ENCODE measurements at places on chromosomes 2 and 18.

GRCh38 chr2:63628403-63628942, 39.7 kb downstream of the MDH1 start:
- DNase-seq, result no peak

GRCh38 chr2:203711399-203711798, 5.0 kb downstream of the CD28 start:
- DNase-seq, result no peak

DNA sequence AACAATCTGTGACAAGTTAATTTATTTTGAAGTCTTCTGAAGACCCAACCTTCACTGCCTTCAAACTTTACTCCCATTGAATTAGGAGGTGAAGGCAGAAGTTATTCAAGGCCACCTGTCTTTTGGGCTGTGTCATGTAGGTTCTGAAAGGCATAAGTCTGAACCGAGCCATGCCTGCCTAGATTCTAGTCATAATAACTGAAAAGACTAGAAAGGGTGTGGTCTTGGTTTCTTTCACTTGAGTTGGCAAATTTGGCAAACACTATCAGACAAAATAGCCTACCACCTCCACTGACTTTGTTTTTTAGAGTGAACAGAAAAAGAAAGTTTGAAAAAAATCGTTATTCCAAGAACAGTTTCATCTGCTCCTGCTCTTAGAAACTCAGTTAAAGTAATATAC, 38.4 kb downstream of the PPM1B start:
- DNase-seq, result no peak

GRCh38 chr2:42053791-42054701, 6.2 kb downstream of the PKDCC start:
- no peak for DNase-seq

GRCh38 chr2:202327858-202328257, 48.3 kb upstream of the BMPR2 start:
- no peak for DNase-seq

DNA sequence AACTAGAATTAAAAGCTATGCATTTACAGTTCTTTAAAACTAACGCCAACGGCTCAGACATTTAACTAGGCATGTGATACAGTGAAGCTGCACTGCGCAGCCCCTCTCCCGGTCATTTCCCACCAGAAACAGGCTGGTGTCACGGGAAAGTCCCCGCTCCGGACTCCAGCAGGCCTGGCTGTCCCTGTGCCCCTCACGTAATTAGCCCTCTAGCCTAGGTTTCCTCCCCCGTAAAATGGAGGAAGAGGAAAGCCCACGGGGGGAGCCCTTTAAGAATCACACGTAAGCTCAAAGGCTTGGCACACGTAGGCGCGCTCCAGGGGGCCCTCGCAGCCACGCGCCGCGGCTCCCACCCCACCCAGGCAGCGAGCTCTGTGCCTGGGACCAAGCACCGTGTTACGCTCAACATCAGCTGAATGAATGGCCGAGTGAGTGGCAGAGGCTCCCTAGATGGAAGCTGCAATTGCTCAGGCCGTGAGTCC, 48.0 kb downstream of the KCNIP3 start:
- DNase-seq, result no peak

DNA sequence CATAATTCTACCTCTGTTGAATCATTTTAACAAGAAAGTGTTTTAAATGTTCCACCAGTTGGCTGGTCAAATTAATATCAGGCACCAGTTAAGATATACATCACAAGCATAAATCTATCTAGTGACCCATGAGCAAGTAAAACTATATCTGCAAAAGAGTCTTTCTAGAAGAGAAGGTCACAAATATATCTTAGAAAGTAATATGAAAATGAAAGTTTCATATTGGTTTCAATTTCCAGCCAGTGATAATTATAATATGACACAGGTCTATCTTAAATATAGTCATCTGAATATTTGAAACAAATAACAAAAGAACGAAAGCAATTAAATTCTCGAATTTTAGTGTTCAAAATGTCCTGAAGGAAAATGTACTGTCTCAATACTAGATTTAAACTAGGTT, 282.5 kb upstream of the KYNU start:
- no peak for DNase-seq

DNA sequence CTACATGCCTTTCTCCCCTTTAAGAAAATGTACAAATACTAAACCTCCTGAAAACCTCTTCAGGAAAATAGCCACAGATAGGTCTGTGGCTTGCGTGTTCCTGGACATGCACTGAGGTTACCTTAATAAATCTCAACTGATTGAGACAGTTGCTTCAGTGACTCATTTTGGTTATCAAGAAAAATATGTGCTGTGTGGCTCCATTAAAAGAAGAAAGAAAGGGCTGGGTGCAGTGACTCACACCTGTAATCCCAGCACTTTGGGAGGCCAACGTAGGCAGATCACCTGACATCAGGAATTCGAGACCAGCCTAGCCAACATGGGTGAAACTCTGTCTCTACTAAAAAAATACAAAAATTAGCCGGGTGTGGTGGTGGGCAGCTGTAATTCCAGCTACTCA, 27.1 kb downstream of the CREG2 start:
- DNase-seq, result no peak

- DNase-seq, result no peak
These were observed 142.6 kb downstream of the RAPGEF4 start for GRCh38 chr2:172878260-172878659.

- DNase-seq, result no peak
These were observed 10.0 kb downstream of the TTL start for GRCh38 chr2:112491946-112492345.

- no peak for DNase-seq
These were observed 231.6 kb upstream of the ERBB4 start for GRCh38 chr2:212770240-212770639.

GRCh38 chr2:146633159-146633558, 1211.7 kb upstream of the ACVR2A start:
- no peak for DNase-seq

GRCh38 chr2:12675352-12675795, 41.4 kb upstream of the TRIB2 start:
- DNase-seq, result no peak

DNA sequence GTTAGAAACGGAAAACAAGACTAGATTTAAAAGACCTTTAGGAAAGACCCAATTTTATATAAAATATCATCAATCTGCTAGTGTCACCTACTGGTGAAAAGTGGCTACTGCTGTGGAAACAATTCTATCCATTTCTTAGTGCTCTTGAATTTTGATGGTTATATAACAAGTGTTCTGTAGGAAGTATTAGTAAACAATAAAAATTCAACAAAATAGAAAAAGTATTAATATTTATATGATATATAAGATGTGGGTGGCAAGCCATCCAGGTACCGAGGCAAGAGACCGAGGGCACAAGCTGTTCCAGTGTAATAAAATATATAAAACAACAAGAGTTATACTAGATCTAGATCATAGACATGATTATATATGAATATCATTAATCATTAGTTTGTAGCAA, 6.2 kb upstream of the TMEM87B start:
- DNase-seq, result peak; percentile 42

GRCh38 chr2:4898706-4899105, 793.5 kb upstream of the SOX11 start:
- DNase-seq, result no peak

DNA sequence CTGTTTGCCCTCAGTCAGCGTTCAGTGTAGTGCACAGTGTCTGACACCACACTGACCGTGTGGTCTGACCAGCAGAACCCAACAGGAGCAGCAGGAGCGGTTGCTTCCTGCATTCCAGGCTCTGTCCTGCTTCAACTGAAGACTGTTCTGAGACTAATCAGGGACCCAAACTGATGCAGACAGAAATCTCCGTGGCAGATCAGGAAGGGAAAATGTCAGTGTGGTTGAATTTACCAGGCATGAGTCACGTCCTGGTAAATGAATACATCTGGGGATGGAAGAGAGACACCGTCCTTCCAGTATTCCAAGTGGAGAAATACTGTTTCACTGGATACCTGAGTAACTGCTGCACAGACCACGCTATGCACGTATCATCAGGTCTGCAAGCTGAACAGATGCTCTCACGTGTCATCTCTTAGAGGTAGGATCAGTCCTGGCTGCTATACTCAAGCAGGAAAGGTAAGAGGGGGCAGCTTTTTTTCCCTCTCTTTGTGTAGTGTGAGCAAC, 223.6 kb upstream of the EPAS1 start:
- DNase-seq, result no peak

GRCh38 chr2:48092846-48093803, 186.8 kb upstream of the FBXO11 start:
- no peak for DNase-seq

- no peak for DNase-seq
These were observed 3.7 kb upstream of the ZEB2 start for GRCh38 chr2:144523596-144524117.

- no peak for DNase-seq
These were observed 340.1 kb downstream of the EIPR1 start for GRCh38 chr2:3037196-3038194.

GRCh38 chr18:69469444-69469919, 68.8 kb downstream of the DOK6 start:
- DNase-seq, result peak; percentile 20

DNA sequence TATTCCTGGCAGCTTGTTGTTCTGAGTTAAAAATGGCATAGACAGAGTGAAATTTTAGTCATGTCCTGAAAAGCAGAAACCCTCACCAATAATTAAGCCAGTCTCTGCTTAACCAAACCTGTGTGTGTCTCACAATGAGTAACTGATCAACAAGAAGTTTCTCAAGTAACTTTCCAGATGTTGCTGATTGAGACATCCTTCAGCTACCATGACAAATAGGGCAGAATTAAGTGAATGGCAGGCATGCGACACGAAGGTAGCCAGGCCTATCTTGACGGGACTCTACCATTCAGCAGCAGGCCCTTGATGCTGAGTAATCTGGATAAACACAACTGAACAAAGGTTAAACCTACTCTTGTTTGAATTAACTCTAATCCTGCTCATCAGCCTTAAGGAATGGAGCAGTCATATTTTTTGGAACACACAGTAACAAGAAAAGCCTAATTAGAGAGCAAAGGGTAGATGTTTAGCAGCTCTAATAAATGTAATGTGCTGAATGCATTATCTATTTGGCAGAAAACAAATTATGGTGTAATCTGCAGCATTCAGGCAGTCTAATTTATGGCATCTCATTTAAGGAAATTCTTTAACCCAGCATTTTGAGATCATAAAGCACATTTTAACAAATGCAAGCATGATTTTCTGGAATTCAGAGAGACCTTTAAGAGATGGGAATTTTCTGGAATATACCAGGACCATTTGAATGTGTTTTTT, 159.5 kb upstream of the EPHA4 start:
- no peak for DNase-seq

- DNase-seq, result no peak
These were observed 28.1 kb downstream of the TCF7L1 start for GRCh38 chr2:85160966-85161960.

DNA sequence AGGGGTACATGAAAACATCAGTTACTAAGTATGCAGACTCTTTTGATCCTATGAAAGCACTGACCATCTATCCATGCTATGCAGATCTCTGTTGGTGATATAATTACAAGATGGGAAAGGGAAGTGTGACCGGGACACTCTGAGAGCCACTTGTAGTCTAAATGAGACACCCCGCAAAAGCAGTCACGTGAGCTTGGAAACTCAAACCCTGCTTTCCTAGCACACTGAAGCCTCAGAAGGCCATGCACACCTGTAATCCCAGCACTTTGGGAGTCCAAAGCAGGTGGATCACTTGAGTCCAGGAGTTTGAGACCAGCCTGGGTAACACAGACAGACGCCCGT, 137.5 kb downstream of the INO80D start:
- no peak for DNase-seq

DNA sequence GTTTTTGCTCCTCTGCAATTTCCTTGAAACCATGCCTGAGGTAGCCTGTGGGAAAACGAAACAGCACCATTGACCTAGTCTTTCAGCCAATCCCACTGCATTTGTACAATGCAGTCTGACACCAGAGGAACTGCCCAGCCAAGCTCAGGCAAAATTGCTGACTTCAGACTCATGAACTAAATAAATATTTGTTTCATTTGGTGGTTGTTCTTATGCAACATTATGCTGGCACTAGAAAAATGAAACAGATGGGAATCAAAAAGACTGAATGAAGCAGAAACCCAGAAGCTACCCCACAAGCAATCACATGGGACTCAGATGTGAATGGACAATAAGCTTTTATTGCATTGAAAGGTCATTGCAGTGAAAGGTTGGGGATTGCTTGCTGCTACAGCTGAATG, 1.7 kb downstream of the NAT8 start:
- DNase-seq, result no peak

DNA sequence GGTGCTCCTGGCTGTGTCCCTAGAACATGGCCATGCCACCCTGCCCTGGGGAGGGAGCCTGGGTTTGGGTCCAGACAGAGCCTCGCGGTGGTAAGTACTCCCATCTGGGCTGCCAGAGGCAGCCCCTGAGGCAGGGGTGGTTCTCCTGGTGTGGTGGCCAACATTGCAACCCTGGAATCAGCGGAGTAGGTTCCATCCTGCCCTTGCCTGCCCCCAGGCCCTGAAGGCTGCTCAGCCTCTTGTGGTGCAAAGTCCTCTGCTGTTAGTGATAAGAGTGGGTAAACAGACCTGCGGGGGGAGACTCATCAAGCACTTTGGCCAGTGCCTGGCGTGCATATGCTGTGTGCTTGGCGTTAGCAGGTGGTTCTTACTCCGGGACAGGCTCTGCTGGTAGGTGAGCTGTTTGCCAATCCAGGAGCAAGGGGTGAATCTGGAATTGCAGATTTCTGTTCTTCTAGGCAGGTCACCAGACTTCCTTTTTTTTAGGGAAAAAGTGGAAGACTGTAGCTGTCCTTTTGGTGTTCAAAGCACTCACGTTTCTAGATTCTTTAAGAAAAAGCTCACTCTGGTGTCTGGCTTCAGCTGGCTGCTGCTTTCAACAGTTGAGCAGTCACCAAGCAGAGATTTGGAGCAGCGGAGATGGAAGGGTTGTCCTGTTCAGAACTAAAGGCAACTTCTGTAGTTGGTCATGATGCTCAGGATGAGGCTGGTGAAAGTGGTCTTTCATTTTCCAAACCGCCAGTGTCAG, 3.2 kb downstream of the CNNM3 start:
- DNase-seq, result no peak

DNA sequence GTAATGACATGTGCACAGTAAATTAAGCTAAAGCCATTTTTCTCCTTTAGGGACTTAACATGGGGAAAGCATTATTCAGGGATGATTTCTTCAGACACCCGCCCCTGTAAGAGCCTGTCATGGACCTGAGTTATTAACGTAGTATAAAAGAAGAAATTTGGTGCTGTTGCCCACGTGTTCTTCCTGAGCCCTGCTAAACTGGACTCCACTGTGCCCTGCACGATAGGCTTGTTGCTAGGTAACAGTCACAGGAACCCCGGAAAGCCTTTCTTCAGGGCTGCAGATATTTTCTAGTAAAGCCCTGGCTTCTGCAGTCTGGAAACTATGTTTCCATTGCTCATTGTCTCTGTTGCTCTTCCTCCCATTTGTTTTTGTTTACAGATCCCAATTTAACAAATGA, 157.9 kb downstream of the LRRC30 start:
- no peak for DNase-seq

- DNase-seq, result no peak
These were observed 268.6 kb upstream of the RAB6C start for GRCh38 chr2:129710670-129711495.

DNA sequence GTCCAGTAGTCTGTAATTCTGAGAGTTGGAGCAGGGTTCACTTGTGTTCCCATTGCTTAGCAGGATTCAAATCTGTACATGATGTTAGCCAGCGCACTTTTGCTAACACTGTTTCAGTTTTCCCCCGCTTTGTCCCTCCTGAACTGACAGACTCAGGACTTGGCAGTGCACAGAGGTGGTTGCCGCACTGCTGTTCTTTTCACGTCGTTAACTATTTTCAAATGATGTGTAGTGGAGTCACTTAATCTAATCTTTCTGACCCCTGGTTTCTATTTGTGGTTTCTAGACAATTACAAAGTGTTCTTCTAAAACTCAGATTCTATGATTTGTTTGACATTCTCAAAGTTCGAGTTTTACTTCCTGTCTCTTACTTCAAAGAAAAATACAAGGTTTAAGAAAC, 234.5 kb downstream of the RBM43 start:
- DNase-seq, result no peak

All from GM13977 (cell line).